ENCODE measurements at places on chromosomes 7 and 10. TPM values are rescaled to one million over a fixed set of nuclear protein-coding genes. Genes with fewer than 3 reads are reported as not detected.

The LIPJ gene
- 0.18 TPM for total RNA-seq

The UCN3 gene
- total RNA-seq: not detected

The TRIM73 gene
- 11.1 TPM for total RNA-seq

The SLC26A3 gene
- not detected for total RNA-seq

The MALSU1 gene
- 56.3 TPM for total RNA-seq

The PRF1 gene
- total RNA-seq: 78.3 TPM

The OR13A1 gene
- total RNA-seq: not detected

The STMP1 gene
- total RNA-seq: 23.9 TPM

The SFTPD gene
- not detected for total RNA-seq

The AKR1C4 gene
- not detected for total RNA-seq

The CALCR gene
- total RNA-seq: not detected

The IGF2BP3 gene
- 15.0 TPM for total RNA-seq

The CTAGE8 gene
- 0.98 TPM for total RNA-seq

The BCCIP gene
- total RNA-seq: 73.2 TPM
